AG04449 (cell line): ENCODE measurements at places on chromosomes 6 and 20.

DNA sequence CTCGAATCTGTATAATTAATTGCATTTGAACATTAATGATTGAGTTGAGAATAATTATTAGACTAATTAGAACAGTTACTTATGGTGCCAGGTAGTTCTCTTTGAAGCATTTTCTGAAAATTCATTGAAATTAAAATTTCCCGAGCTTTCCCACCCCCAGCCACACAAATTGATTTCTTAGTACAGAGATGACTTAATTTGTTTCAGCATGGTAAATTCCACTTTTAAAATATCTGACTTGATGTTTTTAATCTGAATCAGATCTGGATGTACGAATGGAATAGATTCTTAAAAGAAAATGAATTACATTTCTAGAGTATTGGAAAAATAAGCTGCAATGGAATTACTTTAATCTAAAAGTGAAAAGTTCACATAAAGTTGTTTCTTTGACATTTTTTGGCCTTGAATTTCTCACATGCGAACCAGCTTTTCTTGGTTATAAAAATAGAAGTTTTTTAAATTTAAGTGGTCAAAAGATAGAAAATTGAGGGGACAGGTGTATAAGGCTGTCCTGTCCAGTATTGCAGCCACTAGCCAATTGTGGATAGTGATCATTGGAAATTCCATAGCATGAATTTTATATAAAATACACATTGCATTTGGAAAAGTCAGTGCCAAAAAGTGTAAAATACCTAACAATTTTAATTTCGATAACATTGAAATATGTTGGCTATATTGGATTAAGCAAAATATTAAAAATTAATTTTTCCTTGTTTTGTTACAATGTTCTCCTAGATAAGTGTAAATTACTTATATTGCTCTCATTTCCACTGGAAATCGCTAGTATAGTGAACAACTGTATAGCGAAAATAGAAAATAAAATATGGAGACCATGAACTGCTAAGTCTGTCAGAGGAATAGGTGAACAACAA, 102.9 kb downstream of the OR2B2 start:
- DNase-seq: no peak

DNA sequence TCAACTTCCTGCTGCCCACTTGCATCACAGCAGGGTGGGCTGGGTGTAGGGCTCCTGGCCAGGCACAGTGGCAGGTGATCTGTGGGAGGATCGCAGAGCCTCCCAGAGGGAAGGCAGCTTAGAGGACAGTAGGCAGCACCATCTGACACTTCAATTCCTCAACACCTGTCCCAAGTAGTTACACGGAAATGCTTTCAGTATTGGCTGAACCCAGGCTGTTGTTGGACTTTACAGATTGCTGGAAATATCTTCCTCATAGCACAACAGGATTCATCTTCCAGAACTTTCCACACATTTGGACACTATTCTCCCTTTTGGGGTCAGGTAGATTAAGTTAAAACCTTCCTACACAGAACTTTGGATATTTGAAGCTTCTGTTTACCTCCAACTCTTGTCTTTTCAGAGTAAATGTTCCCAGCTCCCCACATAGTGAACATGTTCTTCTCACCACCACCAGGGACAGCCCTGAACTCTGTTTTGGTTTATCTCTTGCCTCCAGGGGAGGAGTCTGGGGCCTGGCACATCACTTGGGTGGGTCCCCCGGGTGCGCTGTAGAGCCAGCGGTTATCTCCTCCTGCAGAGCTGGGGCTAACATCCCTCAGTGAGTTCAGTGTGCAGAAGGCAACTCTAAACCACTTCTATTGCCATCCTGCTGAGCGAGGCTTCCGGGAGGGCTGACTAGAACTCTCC, 3.5 kb upstream of the SLC22A2 start:
- DNase-seq: no peak

DNA sequence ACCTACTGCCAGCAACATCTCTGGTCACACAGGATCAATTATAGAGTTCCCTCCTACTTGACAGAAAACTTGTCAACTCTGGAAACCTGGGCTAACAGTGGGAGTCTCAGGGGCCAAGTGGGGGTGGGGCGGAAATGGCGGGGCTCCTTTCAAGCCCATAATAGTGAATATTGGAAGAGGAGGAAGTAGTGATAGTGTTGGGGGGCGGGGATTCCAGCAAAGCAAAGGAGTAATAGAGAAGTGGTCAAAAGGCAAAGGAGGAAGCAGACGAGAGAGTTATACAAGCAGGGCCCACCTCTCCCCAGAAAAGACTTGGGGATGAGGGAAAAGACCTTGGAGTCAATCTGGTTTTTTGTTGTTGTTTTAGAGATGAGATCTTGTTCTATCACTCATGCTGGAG, 2.1 kb downstream of the DEF6 start:
- no peak for DNase-seq

DNA sequence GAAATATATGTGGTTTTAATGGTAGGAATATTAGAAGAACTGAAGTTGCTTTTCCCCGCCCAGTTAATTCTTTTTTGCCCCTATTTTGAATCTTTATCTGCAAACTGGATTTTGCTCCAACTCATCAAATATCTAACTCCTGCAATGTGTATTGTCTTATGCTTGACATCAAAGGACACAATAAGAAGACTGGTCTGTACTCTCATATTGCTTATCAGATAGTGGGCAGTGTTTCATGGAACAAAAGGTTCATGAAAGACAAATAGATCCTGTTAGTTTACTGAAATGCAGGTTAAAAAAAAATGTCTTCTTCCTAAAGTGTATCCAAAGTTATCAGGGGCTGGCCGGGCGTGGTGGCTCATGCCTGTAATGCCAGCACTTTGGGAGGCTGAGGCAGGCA, 27.7 kb upstream of the GTF3C6 start:
- DNase-seq: no peak

- no peak for DNase-seq
Observed at GRCh38 chr20:19354950-19355349, 142.5 kb downstream of the SLC24A3 start.

DNA sequence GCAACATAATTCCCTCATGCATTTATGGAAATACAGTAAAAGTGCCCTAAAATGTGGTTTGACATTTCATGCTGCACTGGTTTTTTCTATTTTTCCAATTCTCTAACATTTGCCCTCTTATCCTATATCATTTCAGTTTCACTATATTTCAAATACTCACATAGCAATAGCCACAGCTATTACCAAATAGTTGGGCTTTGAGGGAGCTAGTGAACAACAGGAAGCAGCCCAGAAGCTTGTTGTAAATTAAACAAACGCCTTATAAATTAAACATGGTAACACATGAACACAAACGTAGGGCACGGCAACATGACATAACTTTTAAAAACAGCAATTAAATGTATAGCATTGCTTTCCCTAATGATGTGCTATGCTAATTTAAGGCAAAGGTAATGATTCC, 469.0 kb downstream of the CDC5L start:
- DNase-seq: no peak

- no peak for DNase-seq
Observed at GRCh38 chr6:32796848-32797776, 19.7 kb downstream of the HLA-DOB start.

DNA sequence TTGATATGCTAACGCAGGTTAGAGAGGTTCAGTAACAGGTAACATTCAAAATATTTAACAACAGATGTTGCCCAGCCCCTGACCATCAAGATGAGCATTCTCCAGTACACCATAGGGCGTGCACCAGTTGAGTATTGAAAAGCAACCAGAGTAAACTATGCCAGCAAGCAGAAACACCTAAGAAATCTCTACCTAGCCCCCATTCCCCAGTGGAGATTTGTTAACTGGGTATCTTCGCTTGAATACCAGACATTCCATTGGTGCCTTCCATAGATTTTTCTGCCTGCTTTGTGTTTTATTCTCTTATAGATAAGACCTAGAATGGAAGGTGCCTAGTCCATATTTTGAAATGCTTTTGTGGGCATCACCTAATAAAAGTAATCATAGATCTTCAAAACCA, 623.9 kb downstream of the KIF16B start:
- no peak for DNase-seq

DNA sequence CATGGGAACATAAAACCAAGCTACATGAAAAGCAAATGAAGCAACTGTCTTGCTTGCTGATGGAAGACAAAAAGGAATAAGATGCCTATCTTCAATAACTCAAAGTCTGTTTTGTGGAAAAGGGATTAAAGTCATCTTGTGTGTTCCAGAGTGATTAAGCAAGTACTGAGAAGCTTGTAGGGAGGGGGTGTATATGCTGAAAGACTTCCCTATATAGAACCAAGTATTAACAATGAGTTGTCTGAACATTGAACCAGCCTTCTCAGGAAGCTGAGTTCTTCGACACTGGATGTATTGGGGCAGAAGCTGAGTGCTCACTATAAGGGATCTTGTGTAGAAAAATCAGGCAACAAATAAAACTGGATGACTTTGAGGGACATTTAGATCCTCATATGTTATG, 451.8 kb downstream of the CD83 start:
- DNase-seq: no peak

DNA sequence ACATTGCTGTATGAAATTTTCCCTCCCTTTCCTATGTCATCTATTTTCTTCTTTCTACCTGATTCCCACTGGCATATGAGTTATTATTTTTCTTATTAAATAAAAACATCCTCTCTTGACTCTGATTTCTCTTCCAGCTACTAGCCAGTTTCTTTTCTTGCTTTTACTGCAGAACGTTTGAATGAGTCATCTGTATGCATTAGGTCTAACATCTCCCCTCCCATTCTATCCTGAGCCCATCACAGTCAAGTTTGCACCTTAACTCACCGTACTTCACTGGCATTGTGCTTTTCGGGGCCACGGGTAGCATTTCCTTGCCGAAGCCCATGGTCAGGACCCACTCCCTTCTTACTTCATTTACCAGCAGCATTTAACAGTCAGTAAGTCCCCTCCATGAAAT, 65.7 kb downstream of the CARMIL1 start:
- DNase-seq: no peak

- DNase-seq: no peak
Observed at GRCh38 chr6:133315811-133316210, 74.7 kb downstream of the EYA4 start.

DNA sequence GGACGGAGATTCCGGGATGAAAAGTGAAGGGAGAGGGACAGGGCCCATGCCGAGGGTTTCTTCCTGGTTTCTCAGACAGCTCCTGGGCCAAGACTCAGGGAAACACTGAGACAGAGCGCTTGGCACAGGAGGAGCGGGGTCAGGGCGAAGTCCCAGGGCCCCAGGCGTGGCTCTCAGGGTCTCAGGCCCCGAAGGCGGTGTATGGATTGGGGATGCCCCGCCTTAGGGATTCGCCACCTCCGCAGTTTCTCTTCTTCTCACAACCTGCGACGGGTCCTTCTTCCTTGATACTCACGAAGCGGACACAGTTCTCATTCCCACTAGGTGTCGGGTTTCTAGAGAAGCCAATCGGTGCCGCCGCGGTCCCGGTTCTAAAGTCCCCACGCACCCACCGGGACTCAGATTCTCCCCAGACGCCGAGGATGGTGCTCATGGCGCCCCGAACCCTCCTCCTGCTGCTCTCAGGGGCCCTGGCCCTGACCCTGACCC, 55.0 kb upstream of the HLA-A start:
- DNase-seq: no peak

- no peak for DNase-seq
Observed at GRCh38 chr6:14802514-14803160, 443.2 kb upstream of the JARID2 start.

DNA sequence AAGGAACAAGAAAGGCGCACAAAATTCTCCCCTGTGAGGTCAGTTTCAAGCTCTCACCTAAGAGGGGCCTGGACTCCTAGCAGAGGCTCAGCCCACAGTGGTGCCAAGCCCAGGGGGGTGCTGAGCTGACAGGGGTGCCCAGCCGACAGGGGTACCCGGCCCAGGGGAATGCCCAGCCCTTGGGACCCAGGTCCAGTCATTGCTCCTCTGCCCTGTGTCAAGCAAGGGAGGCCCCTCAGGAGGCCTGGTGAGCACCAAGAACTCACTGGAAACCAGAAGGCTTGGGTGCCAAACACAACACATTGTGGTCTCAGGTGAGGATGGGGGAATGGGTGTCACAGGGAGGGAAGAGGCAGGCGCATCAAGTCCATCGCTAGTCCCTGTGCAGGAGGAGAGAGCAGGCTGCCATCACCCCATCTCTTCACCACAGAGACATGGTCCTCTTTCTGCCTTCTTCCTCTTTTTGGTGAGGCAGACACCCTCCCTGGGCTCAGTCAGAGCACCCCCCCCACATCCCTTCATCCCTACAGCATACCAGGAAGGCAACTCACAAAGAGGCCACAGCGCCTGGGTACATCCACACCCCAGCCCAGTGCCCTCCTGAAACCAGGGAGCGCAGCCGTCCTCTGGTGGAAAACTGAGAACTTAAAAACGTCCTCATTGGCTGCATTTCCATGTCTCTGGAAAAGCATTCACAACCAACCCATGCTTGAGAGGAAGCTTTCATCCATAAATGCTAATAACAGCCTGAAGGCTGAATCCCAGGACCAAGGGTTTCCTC, 111.3 kb downstream of the BANF2 start:
- no peak for DNase-seq

GRCh38 chr6:14476793-14477531, 359.4 kb downstream of the CD83 start:
- peak; percentile 80 for DNase-seq

DNA sequence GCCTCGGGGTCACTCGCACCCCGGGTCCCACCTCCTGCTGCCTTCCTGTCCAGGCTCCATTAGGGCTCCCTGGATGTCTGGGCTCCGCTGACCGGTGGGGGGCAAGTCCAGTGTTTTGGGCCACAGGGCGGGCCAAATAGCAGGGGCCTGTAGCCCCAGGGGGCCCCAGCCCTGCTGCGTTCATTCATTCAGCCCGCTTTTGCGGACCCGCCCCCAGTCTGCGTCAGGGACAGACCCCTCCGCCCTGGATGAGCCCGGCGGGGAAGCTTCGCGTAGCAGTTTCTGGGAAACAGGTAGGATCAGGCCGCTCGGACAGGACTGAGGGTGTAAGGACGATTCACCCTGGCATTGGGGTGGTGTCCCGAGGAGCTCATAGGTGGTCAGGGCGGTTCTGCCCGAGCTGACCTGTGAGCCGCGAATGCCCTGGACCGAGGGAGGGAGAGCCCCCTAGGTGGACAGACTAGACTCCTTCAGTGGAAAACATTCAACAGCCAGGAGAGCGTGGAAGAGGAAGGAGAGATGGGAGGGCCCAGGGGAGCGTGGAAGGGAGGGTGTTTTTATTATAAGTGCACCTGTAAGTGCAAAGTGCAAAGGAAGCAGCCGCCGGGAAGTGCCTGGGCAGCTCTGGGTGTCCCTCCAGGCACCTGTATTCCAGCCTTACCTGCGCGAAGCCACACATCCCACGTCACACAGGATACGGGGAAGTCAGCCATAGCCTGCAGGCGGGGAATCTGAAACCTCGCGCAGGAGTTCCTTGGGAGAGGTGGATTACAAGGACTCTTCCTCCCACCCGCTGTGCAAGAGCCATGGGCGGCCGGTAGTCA, 662 bp downstream of the ENTPD6 start:
- DNase-seq: no peak

DNA sequence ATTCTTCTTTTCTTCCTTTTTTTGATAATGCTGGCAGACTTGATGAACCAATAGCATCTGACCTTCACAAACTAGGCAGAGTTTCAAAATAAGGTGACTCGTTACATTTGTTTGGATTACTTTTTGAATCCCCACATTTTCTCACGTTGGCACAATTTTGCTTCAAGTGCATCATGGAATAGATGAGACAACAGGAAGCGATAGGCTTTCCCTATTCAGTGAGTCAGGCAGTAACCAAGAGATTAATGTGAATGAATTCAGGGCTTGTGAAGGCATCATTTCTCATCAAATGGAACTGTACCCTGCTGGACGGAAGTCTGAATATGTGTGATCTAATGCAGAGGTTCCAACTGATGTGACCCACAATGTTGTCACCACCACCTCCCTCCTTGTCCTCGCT, 10.7 kb downstream of the RFPL4B start:
- peak; percentile 34 for DNase-seq
